ENCODE measurements at places on chromosomes 7 and 10.

GRCh38 chr7:16826060-16826459 is 21.3 kb upstream of the AGR2 start:
- DNase-seq: no peak

DNA sequence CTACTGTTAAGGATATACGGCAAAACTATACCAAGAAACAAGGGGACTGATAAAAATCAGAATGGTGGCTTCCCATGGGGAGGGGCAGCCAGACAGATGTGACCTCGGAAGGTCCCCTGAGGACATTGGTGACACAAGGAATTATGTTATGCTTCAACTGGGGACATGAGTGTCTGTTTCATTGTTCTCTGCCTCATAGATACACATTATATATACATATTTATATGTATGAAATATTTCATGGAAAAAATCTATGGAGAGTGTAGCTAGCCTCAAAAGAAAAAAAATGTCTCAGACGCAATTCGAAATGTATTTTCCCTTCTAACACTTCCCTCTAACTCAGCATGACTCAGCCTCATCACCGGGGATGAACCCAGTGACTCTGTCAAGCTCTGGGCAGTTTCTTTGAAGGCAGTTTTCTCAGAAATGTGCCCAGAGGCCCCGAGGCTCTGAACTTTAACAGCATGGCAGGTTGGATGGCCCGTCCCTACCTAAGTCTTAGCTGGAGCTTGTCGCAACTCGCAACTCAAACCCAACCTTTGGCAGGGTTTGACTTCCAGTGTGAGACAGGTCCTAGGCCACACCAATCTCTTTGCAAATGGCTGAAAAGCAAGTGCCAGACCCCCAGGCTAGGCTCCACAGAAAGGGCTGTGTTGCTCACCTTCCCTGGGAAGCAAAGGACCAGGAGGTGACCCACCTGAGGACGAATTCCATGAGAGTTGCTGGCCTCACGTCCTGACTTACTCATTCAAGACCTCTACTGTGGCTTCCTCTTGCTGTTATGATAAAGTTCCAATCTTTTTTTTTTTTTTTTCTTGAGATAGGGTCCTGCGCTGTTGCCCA is 86.9 kb downstream of the CARD11 start:
- DNase-seq: peak; percentile 79

DNA sequence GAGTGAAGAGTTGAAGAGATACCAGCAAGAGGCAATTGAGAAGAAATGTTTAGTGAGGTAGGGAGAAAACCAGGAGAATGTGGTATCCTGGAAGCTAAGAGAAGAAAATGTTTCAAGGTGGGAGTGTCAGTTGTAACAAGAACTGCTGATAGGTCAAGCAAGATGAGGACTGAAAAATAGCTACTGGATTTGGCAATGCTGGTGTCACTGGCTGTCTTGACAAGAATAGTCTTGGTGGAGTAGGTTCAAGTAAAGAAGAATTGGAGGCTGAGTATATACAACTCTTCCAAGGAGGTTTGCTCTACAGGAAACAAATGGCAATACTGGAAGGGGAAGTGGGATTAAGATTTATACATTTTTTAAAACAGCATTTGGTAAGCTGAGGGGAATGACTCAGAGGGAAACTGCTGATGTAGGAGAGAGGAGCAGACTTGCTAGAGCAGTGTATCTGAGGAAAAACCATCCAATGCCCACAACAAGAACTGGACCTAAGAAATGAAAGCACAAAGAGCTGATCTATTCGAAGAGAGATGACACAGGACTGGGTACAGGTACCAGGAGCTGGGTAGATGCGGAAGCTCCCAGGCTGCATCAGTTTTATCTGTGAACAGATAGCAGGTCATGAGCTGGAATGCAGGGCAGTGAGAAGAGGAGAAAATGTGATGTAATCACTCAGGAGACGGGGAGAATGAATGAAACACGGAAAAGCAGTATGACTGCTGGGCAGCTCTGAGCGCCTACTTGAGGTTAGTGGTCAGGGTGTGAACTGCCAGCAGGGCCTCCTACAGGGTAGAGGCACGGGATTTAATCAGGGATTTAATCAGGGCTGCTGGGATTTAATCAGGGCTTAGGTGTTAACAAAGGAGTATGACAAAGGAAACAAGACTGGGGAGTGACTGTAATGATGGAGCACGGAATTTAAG is 34.5 kb downstream of the FAM25A start:
- peak; percentile 46 for DNase-seq

GRCh38 chr7:4169455-4169854 is 512.6 kb upstream of the FOXK1 start:
- no peak for DNase-seq

GRCh38 chr7:37921876-37922275 is 1.4 kb downstream of the EPDR1 start:
- no peak for DNase-seq

DNA sequence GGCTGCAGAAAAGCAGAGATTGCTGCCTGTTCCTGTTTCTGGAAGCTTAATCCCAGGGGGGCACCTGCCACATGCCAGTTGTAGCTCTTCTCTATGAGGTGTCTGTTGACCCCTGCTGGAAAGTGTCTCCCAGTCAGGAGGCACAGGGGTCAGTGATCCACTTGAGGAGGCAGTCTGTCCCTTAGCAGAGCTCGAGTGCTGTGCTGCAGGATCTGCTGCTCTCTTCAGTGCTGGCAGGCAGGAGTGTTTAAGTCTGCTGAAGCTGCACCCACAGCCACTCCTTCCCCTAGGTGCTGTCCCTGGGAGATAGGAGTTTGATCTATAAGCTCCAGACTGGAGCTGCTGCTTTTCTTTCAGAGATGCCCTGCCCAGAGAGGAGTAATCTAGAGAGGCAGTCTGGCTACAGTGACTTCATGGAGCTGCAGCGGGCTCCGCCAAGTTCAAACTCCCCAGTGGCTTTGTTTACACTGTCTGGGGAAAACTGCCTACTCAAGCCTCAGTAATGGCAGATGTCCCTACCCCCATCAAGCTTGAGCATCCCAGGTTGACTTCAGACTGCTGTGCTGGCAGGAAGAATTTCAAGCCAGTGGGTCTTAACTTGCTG is 57.6 kb upstream of the CROT start:
- DNase-seq: no peak

DNA sequence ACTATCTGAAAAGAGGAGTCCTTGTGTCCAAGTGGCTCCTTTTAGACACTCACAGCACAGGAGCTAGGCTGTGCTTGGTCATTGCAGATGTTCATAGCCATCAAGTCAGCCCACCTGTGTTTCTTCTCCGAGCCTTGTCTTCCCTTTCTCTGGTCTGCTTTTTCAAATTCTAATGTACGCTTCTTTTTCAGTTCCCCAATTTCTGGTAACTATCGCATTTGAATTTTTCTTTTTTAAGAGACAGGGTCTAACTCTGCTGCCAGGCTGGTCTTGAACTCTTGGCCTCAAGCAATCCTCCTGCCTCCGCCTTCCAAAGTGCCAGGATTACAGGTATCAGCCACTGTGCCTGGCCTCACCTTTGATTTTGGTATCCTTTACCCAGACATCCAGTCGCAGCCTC is 18.9 kb downstream of the APBB1IP start:
- DNase-seq: no peak

- no peak for DNase-seq
Observed at GRCh38 chr7:115758025-115758424, 272.5 kb downstream of the TFEC start.

- DNase-seq: no peak
Observed at GRCh38 chr7:2966466-2967078, 77.1 kb downstream of the CARD11 start.

DNA sequence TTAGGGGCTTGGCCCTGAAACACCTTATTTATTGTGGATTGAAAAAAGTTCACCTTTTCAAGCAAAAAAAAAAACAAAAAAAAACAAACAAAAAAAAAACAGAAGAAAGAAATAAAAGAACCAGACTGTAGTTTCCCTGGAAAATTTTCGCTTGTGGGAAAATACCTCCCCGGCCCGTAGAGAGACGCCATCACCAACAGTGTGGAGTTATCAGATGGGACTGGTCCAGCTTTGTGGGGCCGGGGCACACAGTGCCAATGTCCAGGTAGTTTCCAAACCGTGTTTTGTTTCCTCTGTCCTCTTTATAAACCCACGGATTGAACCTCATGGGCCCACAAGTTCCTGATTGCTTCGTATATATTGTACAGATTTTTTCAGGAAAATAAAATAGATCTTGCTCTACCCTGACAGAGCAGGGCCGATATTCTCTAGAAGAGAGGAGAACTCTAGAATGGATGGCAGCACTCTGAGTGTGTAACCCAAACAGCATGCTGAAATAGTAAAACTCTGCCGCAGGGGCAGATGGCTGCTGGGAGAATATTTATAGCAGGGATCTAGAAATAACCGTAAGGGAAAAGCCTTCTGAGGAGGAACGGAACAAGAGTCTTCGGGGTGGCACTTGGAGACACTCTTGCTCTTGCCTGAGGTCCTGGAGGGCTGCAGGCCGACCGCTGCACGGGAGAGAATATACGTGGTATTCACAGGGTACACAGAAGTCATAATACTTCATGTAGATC is 241.0 kb downstream of the FRMD4A start:
- no peak for DNase-seq

DNA sequence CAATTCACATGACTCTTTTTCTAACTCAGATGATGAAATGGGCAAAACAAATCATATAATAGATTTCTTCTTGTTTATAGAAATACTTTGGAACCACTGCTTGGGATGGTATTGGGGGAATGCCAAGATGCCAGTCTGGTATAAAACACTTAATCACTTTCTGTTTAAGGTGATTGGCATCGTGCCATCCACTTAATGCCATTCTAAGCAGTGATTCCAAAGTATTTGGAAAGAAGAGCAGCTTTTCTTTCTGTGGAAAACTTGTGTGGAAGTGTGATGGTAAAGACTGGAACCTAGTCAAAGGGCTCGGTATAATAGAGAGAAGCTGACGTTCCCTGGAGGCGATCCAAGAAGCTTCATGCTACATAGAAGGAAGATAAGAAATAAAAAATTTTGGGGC is 120.6 kb downstream of the TMEM26 start:
- DNase-seq: no peak

DNA sequence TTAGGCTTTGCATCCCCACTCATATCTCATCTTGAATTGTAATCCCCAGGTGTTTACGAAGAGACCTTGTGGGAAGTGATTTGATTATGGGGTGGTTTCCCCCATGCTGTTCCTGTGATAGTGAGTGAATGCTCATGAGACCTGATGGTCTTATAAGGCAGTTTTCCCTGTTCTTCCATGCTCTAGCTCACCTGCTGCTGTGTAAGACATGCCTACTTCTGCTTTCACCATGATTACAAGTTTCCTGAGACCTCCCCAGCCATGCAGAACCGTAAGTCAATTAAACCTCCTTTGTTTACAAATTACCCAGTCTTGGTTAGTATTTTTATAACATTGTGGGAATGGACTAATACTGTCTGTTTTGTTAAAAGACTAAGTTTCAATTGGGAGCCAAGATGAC is 35.3 kb upstream of the ZNF92 start:
- no peak for DNase-seq

GRCh38 chr7:112358513-112358912 is 91.7 kb upstream of the IFRD1 start:
- no peak for DNase-seq

GRCh38 chr10:97020452-97021400 is 165.0 kb downstream of the SLIT1 start:
- DNase-seq: no peak

- DNase-seq: no peak
Observed at GRCh38 chr10:22854935-22855421, 72.9 kb upstream of the ARMC3 start.

GRCh38 chr7:155987681-155988235 is 175.5 kb upstream of the SHH start:
- DNase-seq: no peak

- DNase-seq: no peak
Observed at GRCh38 chr10:18158773-18159265, 18.6 kb downstream of the CACNB2 start.

GRCh38 chr7:124349443-124349842 is 316.6 kb upstream of the TMEM229A start:
- DNase-seq: no peak

- DNase-seq: no peak
Observed at GRCh38 chr10:51910596-51910995, 211.2 kb upstream of the CSTF2T start.

DNA sequence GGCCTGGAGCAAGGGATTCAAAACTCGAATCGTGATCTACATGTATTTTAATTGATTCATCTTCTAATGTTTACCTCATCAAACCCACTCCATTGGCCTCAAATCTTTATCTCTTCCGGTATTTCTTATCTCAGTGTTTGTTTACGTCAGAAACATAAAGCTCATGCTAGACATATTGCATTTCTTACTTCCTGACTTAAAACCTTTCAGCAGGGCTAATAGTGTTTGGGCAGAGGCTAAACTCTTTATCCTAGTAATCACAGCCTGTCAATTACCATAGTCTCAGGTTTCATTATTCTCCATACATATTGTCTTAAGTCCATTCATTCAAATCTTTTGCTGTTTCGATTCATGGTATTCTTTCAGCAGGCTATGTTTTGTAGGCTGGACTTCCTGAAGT is 81.3 kb upstream of the AGR3 start:
- no peak for DNase-seq

DNA sequence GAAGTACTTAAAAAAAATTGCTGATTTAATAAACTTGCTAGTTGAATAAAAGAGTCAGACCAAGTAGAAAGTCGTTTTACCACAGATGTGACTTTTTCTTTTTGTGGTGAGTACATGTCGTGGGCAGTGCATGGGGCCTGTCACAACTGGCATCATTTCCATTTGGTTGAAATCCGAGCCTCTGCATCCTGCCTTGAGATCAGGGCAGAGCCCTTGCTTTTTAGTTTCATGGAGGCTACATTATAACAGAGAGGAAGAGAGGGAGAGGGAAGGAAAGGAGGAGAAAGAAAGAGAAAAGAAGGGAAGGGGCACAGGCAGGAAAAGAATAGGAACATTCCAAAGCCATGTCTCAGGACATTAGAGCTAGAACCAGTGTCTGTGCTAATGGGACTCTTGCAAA is 20.4 kb upstream of the INSYN2A start:
- DNase-seq: no peak

DNA sequence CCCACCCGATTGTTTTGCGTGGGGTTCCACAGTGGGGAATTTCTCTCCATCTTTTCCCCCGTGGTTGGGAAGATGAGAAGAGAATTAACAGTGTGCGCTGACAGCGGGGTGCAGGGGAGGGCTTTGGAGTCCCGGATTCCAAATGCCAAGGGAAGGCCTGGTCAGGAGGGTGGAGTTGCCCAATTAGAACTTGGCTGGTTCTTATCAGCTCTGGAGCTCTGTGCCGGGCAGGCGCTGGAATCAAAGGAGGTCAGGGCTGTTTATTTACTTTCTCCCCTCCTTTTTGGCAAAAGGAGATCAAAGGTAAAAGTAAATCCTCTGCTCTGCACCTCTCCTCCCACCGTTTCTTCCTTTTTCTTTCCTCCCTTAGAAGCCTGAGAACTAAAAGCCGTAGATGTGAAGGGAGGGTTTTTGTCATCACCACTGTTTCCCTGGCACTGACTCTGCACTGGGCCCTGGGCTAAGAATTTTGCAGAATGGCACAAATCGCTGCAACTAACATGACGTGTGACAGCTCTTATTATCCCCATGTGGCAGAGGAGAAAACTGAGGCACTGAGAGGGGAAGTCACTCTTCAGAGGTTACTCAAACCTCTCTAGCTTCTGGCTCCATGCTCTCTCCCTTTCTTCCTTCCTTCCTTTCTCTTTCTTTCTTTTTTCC is 95.2 kb upstream of the ZNF716 start:
- DNase-seq: no peak

GRCh38 chr10:3236644-3237404 is 64.2 kb upstream of the PITRM1 start:
- DNase-seq: no peak
